ENCODE measurements at places on chromosomes 3 and 15. TPM values are rescaled to one million over a fixed set of nuclear protein-coding genes. Genes with fewer than 3 reads are reported as not detected.
A peak's percentile ranks its signal among the peaks of the same experiment; 100 is the strongest.

DNA sequence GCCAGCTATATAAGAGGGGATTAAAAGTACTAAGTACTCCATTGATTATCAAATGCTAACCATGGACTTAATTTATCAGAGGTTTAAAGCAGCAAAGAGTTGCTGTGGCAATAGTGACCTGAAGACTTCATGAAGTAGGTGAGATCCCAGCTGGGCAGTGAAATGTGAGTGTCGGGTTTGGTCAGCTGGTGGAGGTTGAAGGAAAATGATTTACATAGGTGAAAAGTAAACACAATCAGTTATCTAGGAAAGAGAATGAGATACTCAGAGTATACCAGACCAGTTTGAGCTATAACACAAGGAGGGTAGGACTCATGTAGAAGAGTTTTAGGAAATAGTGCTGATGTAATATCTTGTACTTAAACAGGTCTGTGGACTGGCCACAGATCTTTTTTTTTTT is 16.5 kb upstream of the FBXO22 start:
- no peaks in the 10 kb centered on the region for H3K27me3 ChIP-seq
- H3K4me1 ChIP-seq = peaks cover 14% of the 10 kb centered on the region
- no peak for DNase-seq
- H3K36me3 ChIP-seq = peaks cover 44% of the 10 kb centered on the region
- no peak overlapping the region for H3K4me3 ChIP-seq

- peaks cover 23% of the 10 kb centered on the region for H3K36me3 ChIP-seq
- no peak for DNase-seq
- no peak overlapping the region for H3K27ac ChIP-seq
- H3K27me3 ChIP-seq = peaks cover 8% of the 10 kb centered on the region
- H3K4me3 ChIP-seq = no peak overlapping the region
Measured at GRCh38 chr3:71294919-71295318, 288.6 kb downstream of the FOXP1 start.

DNA sequence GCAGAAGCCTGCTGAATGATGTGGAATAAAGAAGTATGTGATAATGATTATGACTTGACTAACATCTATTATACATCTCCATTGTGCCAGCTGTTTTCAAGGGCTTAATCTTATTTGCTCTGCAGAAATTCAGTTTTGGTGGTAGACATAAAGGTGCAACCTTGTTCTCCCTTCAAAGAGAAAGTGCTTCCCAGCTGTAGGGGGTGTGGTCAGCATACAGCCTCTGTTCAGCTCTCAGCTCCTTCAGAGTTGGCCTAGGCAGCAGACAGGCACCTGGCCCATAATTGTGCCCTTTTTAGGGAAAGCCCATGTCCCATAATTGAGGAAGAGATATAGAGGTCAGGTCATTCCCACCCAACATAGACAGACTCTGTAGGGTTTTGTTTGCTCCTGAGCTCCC is 104.3 kb upstream of the EOMES start:
- no peaks in the 10 kb centered on the region for H3K27me3 ChIP-seq
- H3K4me1 ChIP-seq = no peaks in the 10 kb centered on the region
- H3K27ac ChIP-seq = no peak overlapping the region
- DNase-seq = no peak
- H3K4me3 ChIP-seq = no peak overlapping the region
- H3K36me3 ChIP-seq = no peaks in the 10 kb centered on the region

DNA sequence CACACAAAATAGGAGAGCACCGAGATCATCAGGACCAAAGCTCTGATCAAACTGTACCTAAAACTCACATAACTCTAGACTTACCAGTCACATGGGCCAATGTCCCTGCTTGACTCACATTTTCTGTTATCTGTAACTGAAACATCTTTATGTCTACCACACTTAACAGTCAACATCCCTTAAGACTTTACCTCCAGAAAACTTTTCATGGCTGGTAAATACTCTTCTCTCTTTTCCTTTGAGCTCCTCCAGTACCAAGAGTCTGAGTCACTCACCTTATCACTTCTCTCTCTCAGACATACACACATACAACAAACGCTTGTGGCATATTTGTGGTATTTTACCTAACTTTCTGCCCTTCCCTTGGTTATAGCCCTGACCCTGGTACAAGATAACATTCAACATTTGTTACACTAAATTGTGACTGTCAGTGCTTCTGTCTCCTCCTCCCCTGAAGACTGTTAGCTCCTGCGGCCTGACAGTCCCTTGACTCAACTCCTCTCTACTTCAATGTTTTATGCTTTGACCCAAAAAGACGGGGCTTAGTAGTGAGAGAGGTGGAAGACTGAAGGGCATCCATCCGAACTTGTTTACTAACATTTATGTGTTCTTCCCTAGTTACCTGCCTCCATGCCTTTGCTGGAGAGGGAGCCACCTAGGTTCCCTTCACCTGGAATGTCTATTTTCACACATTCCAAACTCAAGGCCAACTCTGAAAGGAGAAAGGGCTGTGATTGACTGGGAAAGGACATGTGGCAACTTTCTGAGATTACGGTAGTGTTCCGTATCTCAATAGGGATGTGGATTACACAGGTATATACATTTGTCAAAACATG is 3.7 kb upstream of the EFHB start:
- no peak for DNase-seq
- peaks cover 6% of the 10 kb centered on the region for H3K27me3 ChIP-seq
- H3K4me1 ChIP-seq = peaks cover 16% of the 10 kb centered on the region
- no peak overlapping the region for H3K4me3 ChIP-seq

DNA sequence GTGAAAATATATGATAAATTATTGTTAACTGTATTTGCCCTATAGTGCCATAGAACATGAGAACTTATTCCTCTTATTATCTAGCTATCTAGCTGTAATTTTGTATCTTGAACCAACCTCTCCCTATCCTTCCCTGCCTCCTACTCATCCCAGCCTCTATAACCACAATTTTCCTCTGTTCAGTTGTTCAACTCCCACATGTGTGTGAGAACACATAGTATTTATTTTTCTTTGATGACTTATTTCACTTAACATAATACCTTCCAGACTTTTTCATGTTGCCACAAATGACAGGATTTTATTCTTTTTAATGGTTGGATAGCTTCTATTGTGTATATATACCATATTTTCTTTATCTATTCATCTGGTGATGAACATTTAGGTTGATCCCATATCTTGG is 85.4 kb upstream of the SUCLG2 start:
- no peaks in the 10 kb centered on the region for H3K27me3 ChIP-seq
- H3K4me1 ChIP-seq = peaks cover 32% of the 10 kb centered on the region
- no peak overlapping the region for H3K4me3 ChIP-seq
- no peak overlapping the region for H3K27ac ChIP-seq

DNA sequence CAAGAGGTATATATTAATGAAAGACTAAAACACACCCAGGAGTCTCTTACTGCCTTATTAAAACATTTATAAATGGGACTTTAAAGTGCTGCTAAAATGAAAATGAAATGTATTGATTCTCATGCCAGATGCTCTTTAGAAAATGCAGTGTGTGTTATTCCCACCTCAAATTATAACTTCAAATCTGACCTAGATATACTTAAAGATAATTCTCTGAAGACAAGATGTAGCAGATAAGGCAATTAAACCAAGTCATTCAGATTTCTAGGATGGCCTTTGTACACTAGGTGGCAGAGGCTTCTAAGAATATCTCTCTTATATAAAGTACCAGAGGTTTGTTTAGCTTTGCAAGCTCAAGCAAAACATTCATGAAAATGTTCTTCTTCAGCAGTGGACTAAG is 26.9 kb upstream of the GOLGA8B start:
- peaks cover 58% of the 10 kb centered on the region for H3K27me3 ChIP-seq
- no peak overlapping the region for H3K27ac ChIP-seq
- peaks cover 14% of the 10 kb centered on the region for H3K4me1 ChIP-seq
- H3K4me3 ChIP-seq = no peak overlapping the region

- no peak for DNase-seq
- H3K36me3 ChIP-seq = peaks cover 2% of the 10 kb centered on the region
- H3K27me3 ChIP-seq = no peaks in the 10 kb centered on the region
- no peak overlapping the region for H3K4me3 ChIP-seq
- H3K4me1 ChIP-seq = no peaks in the 10 kb centered on the region
Measured at GRCh38 chr3:101888653-101889052, 39.3 kb downstream of the NFKBIZ start.

DNA sequence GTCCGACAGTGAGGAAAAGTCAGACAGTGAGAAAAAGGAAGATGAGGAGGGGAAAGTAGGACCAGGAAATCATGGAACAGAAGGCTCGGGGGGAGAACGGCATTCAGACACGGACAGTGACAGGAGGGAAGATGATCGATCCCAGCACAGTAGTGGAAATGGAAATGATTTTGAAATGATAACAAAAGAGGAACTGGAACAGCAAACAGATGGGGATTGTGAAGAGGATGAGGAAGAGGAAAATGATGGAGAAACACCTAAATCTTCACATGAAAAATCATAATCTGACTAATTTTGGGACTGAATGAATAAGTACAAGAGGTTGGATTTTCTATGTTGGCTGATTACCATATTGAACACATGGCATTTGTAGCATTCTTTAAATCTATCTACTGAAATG is 26.2 kb downstream of the SEC62 start:
- peaks cover 27% of the 10 kb centered on the region for H3K36me3 ChIP-seq
- no peaks in the 10 kb centered on the region for H3K4me1 ChIP-seq
- H3K27ac ChIP-seq = peak overlapping the region; percentile 1
- no peaks in the 10 kb centered on the region for H3K27me3 ChIP-seq

DNA sequence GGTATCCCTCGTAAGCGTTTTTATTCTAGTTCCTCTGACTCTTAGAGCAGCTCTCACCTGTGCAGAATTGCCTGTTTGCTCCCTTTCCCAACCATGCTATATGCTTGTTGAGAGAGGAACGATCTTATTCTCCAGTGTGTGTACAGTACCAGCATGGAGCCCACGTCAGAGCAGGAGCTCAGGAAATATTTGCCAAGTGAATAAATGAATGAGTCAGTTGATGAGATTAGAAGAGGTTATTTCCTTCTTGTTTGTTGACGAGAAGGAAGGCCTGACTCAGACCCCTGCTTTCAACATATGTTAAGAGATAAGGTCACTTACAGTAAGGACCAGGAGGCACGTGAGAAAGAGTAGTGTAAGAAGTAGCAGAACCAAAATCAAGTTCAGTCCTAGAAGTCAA is 106.3 kb upstream of the ABHD17C start:
- no peak overlapping the region for H3K4me3 ChIP-seq
- DNase-seq = no peak
- H3K27me3 ChIP-seq = peaks cover 2% of the 10 kb centered on the region
- H3K36me3 ChIP-seq = no peaks in the 10 kb centered on the region
- H3K4me1 ChIP-seq = no peaks in the 10 kb centered on the region
- no peak overlapping the region for H3K27ac ChIP-seq

DNA sequence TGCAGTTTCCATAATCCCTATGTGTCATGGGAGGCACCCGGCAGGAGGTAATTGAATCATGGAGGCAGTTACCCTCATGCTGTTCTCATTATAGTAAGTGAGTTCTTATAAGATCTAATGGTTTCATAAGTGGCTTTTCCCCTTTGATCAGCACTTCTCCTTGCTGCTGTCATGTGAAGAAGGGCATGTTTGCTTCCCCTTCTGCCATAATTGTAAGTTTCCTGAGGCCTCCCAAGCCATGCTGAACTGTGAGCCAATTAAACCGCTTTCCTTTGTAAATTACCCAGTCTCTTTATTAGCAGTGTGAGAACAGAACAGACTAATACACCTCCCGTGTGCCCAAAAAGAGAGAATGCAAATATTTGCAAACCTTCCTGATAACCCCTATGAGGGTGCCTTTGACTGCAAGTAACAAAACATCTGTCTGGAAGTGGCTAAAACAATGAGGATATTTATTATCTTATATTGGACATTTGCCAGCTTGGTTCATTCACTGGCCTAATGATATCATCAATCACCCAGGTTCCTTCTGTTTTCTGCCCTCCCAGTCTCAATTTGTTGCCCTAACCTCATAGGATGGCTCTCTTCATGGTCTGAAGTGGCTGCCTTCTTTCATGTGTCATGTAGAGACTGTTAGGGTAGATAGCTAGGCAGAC is 68.7 kb downstream of the BHLHE40 start:
- H3K36me3 ChIP-seq = peaks cover 11% of the 10 kb centered on the region
- H3K4me3 ChIP-seq = no peak overlapping the region
- no peaks in the 10 kb centered on the region for H3K27me3 ChIP-seq
- no peak overlapping the region for H3K27ac ChIP-seq
- peaks cover 16% of the 10 kb centered on the region for H3K4me1 ChIP-seq
- no peak for DNase-seq

GRCh38 chr15:51234176-51234927 is 104.0 kb downstream of the CYP19A1 start:
- DNase-seq = no peak
- no peaks in the 10 kb centered on the region for H3K36me3 ChIP-seq
- H3K27me3 ChIP-seq = peaks cover 39% of the 10 kb centered on the region
- H3K4me1 ChIP-seq = no peaks in the 10 kb centered on the region
- no peak overlapping the region for H3K27ac ChIP-seq
- H3K4me3 ChIP-seq = no peak overlapping the region

- DNase-seq = no peak
- H3K27me3 ChIP-seq = peaks cover 10% of the 10 kb centered on the region
- H3K4me3 ChIP-seq = no peak overlapping the region
- H3K27ac ChIP-seq = no peak overlapping the region
- peaks cover 13% of the 10 kb centered on the region for H3K4me1 ChIP-seq
Measured at GRCh38 chr15:74730619-74731316, 5.4 kb upstream of the CYP1A1 start.

DNA sequence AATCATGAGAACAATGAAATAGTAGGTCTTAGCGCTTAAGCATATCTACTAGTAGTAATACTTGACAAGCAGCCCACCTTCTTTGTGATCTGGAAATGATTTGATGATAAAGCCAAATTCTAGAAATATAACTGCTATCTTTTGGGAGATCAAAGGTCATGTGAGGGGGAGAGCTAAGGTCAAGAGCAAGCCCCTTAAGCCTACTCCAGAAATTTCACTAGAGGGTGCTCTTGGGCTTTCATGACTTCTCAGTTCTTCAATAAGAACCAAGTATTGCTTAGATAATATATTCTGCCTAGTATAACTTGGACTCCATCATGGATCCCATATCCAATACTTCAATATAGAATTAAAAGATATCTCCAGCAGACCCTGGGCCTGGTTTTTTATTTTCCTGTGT is 319.6 kb downstream of the ZBTB20 start:
- H3K4me1 ChIP-seq = no peaks in the 10 kb centered on the region
- no peaks in the 10 kb centered on the region for H3K36me3 ChIP-seq
- no peak overlapping the region for H3K4me3 ChIP-seq
- no peak for DNase-seq
- H3K27ac ChIP-seq = no peak overlapping the region

GRCh38 chr15:43316016-43316970 is 14.1 kb downstream of the LCMT2 start:
- H3K27me3 ChIP-seq = peaks cover 19% of the 10 kb centered on the region
- DNase-seq = no peak
- H3K36me3 ChIP-seq = no peaks in the 10 kb centered on the region
- no peaks in the 10 kb centered on the region for H3K4me1 ChIP-seq
- H3K27ac ChIP-seq = no peak overlapping the region

GRCh38 chr3:44734646-44735168 is 5.3 kb downstream of the ZNF501 start:
- no peak overlapping the region for H3K4me3 ChIP-seq
- DNase-seq = no peak
- H3K4me1 ChIP-seq = peaks cover 6% of the 10 kb centered on the region
- H3K36me3 ChIP-seq = peaks cover 43% of the 10 kb centered on the region

GRCh38 chr3:189677667-189678066 is 46.5 kb downstream of the TP63 start:
- no peak overlapping the region for H3K27ac ChIP-seq
- no peaks in the 10 kb centered on the region for H3K4me1 ChIP-seq
- no peaks in the 10 kb centered on the region for H3K27me3 ChIP-seq
- H3K36me3 ChIP-seq = no peaks in the 10 kb centered on the region

GRCh38 chr15:101342056-101342455 is 47.0 kb upstream of the SNRPA1 start:
- H3K4me3 ChIP-seq = no peak overlapping the region
- no peaks in the 10 kb centered on the region for H3K4me1 ChIP-seq
- H3K27me3 ChIP-seq = peaks cover 36% of the 10 kb centered on the region
- no peak for DNase-seq

The APBA2 gene
- total RNA-seq = 21.2 TPM

The HCLS1 gene
- 350 TPM for total RNA-seq

The VIPR1 gene
- total RNA-seq = 19.9 TPM

The TMEM207 gene
- not detected for total RNA-seq

The GAP43 gene
- total RNA-seq = not detected

The MNS1 gene
- 0.79 TPM for total RNA-seq

Measured in activated CD4-positive, alpha-beta T cell treated with anti-CD3 and anti-CD28 coated beads, Interleukin-2, amount 10 ng/mL, durations not matched to agents 7 days and 5 days (primary cell).